ENCODE measurements at places on chromosomes 11 and 22. TPM values are rescaled to one million over a fixed set of nuclear protein-coding genes. Genes with fewer than 3 reads are reported as not detected.

Gene TMEM121B
- 0.05 TPM for polyA plus RNA-seq

Gene CRYAB
- polyA plus RNA-seq, result 76.7 TPM

Gene TMPRSS4
- not detected for polyA plus RNA-seq

Gene PAX6
- not detected for polyA plus RNA-seq

Gene BCL2L13
- 55.5 TPM for polyA plus RNA-seq

Gene CREBZF
- 15.4 TPM for polyA plus RNA-seq

Gene OR52E8
- not detected for polyA plus RNA-seq

Gene GTSE1
- 12.2 TPM for polyA plus RNA-seq

Gene LIPT2
- polyA plus RNA-seq, result 2.6 TPM

GRCh38 chr11:31913985-31914384 is 102.9 kb upstream of the PAX6 start:
- no peak for DNase-seq

DNA sequence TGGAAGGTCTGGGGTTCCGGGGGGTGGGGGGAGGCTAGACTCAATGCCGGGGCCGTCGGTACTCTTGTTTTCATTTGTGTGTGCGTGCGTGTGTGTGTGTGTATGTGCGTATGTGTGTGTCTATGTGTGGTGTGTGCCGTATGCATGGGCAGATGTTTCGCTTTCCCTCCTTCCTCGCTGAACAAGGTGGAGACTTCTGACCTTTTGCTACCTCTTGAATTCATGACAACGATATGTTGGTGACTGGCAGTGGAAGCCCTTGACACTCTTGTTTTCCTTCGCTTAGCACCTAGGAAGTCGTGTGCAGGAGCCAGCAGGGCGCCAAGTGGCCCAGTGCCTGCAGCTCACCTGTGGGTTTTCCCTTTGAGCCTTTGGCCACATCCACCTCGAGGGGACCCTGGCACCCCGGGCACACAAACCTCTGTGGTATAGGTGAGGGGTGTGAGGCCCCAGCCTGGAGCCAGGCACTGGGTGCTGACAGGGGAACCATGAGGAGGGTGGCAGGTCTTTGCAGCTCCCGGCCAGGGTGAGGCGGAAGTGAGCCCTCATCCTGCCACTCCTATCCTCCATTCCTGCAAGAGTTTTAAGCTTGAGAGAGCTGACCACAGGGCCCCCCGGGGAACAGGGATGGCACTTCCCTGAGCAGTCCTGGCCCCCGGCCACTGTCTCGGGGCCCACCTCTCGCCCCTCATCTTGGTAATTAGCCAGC is 19.3 kb upstream of the TMEM191C start:
- DNase-seq, result no peak

- DNase-seq, result no peak
Measured at GRCh38 chr22:27206374-27207133, 549.2 kb downstream of the MIAT start.

GRCh38 chr11:2673871-2674471 is 25.8 kb downstream of the KCNQ1OT1 start:
- DNase-seq, result no peak

- DNase-seq, result no peak
Measured at GRCh38 chr22:26587991-26588613, 1.8 kb downstream of the TPST2 start.

DNA sequence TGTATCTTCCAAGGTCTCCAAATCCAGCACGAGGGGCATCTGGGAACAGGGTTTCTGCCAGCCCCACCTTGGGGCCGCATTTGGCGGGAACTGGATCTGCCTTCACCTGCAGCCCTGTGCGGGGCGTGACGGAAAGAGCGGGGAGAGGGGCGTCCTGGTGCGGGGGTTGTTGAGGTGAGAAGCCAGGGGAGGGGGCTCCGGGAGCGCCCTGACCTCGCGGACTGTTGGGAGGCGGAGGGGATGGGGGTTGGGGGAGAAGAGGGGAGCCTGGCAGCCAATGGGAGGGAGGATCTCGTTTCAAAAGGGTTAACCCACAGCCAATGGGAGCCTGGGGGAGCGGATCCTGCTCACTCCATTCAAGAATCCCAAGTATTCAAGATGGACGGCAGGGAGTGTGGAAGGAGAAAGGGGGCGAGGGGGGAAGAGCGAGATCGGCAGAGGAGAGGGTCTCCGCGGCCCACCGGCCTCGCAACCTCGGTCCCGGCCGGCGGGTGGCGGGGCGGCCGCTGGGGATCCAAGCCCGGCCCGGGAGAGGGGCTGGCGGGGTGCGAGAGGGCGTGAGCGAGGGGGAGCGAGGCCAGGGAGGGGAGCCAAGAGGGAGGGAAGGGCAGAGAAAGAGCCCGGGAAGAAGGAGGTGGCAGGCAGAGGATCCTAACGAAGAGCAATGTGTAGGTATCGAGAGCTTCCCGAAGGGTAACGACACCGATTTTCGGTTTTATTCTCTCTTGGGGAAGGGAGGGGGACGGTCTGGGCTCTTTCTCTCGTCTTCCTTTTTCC is 11.5 kb downstream of the YPEL4 start:
- peak; percentile 51 for DNase-seq

GRCh38 chr11:61372659-61373420 is 10.7 kb downstream of the TMEM138 start:
- DNase-seq, result no peak

- no peak for DNase-seq
Measured at GRCh38 chr22:37137131-37137530, 12.6 kb downstream of the IL2RB start.

- no peak for DNase-seq
Measured at GRCh38 chr11:37502202-37502601, 904.2 kb upstream of the RAG2 start.

DNA sequence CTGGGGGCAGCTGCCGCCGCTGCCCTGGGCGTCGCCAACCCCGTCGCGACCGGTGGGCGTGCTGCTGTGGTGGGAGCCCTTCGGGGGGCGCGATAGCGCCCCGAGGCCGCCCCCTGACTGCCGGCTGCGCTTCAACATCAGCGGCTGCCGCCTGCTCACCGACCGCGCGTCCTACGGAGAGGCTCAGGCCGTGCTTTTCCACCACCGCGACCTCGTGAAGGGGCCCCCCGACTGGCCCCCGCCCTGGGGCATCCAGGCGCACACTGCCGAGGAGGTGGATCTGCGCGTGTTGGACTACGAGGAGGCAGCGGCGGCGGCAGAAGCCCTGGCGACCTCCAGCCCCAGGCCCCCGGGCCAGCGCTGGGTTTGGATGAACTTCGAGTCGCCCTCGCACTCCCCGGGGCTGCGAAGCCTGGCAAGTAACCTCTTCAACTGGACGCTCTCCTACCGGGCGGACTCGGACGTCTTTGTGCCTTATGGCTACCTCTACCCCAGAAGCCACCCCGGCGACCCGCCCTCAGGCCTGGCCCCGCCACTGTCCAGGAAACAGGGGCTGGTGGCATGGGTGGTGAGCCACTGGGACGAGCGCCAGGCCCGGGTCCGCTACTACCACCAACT is 1.0 kb downstream of the FUT4 start:
- no peak for DNase-seq

GRCh38 chr11:57776031-57776521 is 14.5 kb downstream of the CTNND1 start:
- DNase-seq, result peak; percentile 52

DNA sequence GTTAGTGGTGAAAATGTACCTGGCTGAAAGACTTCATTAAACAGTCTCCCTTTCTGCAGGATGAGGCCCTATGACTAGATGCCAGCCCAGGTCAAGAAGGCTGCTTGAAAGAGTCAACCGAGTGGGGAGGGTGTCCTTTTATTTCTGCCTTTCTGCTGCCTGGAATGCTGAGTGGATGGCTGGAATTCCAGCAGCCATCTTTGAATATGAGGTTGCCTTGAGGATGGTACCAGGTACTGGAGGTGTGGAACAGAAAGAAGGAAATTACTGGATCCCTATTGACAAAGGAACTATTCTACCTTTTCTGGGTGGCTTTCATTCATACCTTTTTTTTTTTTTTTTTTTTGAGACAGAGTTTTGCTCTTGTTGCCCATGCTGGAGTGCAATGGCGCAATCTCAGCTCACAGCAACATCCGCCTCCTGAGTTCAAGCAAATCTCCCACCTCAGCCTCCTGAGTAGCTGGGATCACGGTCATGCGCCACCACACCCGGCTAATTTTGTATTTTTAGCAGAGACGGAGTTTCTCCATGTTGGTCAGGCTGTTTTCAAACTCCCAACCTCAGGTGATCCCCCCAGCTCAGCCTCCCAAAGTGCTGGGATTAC is 107.3 kb downstream of the RPS6KA4 start:
- DNase-seq, result no peak

GRCh38 chr22:46849101-46849500 is 86.7 kb downstream of the TBC1D22A start:
- DNase-seq, result no peak

DNA sequence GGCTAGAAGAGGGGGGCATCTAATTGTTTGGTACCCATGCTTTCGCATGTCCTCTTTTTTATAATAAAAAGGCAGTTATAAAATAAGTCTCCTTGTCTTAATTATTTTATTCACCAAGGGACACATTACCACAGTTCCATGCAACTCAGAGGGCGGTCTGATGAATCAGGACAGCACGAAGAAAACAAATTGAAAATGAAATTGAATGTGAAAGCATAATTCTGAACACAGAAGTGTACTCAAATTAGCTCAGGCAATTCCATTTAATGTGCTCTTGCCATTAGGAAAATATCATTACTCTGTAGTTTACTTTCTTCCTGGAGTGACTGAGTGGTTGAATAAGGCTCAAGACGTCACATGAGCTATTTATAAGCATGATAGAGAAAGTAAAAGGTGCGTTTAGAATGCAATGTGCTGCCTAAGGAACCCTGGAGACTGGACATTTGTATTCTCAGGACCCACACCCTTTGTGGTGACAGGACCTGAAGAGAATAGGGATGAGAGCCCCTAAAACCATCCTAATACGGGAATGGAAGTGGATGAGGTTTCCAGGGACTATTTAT is 59.6 kb downstream of the MTNR1B start:
- no peak for DNase-seq

GRCh38 chr11:65473278-65473860 is 25.5 kb upstream of the MALAT1 start:
- DNase-seq, result no peak

- DNase-seq, result no peak
Measured at GRCh38 chr22:33018232-33018864, 39.8 kb downstream of the SYN3 start.

DNA sequence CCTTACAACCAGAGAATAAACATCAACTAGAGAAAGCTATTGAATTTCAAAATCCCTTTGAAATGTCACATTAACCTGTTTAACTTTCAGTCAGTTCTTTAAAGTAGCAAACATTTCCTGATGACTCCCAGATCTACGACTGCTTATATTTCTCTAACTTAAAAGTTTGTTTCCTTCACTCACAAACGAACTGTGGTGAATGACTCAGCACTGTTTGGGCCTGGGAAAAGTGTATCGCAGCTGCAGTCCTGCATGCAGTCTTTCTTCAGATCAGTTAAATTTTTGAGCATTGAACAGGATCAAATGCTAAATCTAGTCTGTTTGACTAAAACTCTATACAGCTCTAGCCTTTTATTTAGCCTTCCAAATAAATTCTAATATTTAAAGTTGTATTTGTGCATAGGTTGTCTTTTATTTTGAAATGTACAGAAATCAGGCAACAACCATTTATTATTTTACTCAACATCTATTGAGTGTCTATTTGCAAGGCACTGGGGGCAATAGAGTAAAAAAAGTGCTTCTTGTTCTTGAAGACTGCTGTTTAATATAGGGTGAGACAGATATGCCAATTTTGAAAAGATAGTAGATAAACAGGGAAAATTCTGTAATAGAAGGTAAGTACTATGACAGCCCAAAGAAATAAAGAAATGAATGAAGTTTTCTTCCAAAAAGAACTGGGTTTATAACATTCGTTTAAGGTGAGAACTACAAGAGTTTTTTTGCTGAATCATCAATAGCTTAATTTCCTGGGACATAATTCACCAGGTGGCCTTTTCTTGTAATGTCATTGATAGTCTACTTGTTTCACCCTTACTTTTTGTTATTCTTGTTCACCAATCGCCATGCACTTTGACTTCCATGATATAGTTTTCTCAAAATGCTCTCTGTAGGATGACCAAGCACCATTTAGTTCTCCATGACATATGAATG is 235.4 kb downstream of the METTL15 start:
- peak; percentile 59 for DNase-seq

DNA sequence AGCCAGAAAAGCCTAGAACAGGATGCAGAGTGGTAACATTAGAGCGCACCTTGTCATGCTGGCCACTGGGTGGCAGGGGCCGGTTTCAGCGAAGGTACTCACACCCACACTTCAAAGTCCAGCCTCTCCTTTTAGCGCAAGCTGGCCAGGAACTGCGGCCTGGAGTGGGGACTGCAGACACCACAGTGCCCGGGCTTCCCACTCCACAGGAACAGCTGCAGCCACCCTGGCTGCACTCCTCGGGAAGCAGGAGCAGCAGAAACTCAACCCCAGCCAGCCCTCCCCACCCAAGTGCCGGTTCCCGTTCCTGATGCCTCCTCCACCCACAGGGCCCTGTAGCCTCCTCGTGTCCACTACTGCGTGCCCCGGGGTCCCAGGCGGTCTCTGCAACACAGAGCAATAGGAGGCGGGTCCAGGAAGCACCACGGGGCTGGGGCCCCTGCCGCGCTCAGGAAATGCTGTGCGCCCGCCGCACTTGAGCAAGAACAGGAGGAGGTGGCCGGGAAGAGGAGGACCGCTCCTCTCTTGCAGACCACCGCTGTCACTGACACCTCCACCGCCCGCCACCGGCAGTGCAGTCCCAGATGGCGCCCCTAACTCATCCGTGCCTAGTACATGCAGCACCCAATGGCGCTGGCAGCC is 2.2 kb downstream of the RFPL2 start:
- no peak for DNase-seq

DNA sequence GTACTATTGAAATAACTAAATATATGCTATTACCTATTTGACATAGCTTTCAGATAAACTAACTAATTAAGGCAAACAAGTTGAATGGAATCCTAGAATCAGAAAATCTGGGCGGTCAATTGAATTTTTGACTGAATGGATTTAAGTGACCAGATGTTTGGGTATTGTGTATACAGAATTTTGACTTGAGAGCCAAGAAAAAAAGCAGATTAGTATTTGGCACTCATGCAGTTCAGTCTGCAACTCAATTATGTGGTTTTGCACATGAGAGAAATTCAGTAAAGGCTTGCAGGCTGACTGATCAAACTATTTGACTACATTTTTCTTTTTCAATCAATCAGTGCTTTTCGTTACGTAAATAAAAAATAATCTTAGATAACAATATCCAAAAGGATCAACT is 254.8 kb downstream of the GUCY1A2 start:
- DNase-seq, result no peak

- DNase-seq, result no peak
Measured at GRCh38 chr22:39594411-39594810, 23.9 kb downstream of the CACNA1I start.

GRCh38 chr11:68910965-68911364 is 7.3 kb downstream of the IGHMBP2 start:
- DNase-seq, result no peak

DNA sequence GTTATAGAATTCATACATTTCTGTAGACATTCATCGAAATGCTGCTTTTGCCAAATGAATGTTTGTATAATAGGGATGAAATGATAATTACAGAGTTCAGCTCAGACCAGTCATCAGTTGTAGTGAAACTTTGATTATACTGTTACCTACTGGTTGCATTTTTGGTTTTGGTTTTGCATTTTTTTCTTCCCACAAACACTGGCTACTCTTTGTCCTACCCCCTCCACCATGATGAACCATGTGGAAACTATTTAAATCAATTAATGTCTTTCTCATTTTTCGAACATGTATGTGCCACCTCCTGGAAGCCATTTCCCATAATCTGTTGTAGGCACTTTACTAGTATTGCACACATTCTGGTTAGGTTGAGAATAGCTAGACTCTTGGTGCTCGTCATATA is 75.3 kb upstream of the MTNR1B start:
- no peak for DNase-seq

Measured in BJ (cell line).